Stimulated activated CD4-positive, alpha-beta T cell treated with anti-CD3 and anti-CD28 coated beads, Interleukin-1b, Interleukin-23, amount 100 ng/mL, for 48 hours (primary cell): ENCODE measurements at places on chromosomes 13 and 19.

DNA sequence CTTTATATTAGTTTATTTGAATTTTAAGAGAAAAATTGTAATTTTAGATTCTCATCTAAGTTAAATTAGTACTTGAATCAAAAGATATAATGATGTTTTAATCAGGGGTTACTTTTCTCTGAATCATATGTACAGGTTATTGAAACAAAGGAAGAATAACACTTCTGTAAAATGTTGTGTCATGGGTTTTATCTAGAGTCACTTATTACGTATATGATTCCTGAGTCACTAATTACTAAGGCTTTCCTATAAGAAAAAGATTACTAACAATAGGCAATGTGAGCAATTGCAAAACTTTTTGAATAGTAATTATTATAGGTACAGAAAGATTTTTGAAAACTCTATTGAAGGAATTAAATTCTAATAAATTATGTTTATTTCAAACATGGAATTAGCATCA, 99.2 kb upstream of the KLF5 start:
- DNase-seq = no peak

- no peak for DNase-seq
Observed at GRCh38 chr19:581399-582111, 8.1 kb upstream of the HCN2 start.

DNA sequence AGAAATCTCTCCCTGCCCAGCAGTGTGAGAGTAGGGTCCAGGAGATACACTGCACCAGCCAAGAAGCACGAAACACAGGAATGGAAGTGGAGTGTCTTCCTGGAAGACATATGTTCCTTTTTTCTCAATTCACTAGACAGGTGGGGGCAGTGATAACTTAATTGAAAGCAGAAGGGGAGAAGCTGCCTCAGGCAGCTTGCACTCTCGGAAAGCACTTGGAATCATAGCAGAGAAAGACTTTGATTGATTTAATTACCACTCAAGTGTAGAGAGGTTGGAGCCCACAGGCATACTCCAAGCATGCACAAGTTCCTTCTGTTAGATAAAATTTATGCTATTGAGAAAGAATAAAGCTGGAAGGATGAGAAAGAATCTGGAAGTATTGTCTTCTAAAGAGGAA, 249.4 kb downstream of the SLITRK6 start:
- no peak for DNase-seq

DNA sequence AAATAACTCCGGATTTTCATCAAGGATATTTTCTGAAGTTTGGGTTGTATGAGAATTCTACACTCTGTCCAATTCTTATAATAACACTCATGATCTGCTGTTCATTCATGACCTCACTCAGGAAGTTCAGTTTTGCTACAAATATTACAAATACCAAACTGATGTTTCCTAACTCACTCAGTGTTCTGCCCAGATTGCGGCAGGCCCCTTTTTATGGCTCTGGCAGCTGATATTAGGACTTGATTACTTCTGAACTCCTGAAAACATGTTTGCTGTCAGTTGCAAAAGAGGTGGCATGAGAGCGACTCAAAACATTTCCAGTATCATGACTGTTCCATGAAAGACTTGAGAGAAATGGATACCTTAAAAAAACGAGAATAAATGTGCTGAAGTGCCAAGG, 188.0 kb downstream of the RGCC start:
- DNase-seq = no peak

DNA sequence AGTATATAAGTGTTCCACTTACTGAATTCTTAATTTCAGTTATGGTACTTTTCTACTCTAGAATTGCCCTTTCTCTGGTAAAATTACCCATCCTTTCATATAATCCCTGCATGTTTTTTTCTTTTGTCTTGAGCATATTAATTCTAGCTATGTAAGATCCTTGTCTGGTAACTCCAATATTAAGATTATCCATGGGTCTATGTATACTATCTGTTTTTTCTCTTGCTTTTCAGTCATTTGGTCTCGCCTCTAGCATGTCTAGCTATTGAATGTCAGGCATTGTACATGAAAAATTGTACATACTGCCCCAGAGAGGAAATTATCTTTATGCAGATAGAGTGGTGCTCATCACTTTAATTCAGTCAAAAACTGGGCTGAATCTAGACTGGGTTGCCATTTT, 50.4 kb upstream of the CALM3 start:
- DNase-seq = no peak

DNA sequence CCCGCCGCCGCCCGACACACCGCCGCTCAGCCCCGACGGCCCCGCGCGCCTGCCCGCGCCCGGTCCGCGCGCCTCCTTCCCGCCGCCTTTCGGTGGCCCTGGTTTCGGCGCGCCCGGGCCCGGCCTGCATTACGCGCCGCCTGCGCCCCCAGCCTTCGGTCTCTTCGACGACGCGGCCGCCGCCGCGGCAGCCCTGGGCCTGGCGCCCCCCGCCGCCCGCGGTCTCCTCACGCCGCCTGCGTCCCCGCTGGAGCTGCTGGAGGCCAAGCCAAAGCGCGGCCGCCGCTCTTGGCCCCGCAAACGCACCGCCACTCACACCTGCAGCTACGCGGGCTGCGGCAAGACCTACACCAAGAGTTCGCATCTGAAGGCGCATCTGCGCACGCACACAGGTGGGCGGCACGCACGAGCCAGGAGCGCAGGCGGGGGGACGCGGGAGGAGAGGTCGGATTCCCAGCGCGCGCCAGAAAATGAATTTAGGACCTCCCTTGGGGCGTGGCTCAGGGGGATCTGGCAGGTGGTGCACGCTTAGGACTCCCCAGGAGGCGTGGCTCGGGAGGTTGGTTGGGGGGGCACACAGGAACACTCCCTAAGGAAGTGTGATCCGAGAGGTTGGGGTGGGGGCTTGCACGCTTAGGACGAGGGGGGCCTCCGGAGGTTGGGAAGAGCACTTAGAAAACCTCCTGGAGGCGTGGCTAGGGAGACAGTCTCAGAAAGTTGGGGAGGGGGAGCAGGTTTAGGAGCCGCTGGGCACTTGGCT, 1.2 kb downstream of the KLF2 start:
- peak; percentile 32 for DNase-seq
